ENCODE measurements at places on chromosomes 5 and 9.

DNA sequence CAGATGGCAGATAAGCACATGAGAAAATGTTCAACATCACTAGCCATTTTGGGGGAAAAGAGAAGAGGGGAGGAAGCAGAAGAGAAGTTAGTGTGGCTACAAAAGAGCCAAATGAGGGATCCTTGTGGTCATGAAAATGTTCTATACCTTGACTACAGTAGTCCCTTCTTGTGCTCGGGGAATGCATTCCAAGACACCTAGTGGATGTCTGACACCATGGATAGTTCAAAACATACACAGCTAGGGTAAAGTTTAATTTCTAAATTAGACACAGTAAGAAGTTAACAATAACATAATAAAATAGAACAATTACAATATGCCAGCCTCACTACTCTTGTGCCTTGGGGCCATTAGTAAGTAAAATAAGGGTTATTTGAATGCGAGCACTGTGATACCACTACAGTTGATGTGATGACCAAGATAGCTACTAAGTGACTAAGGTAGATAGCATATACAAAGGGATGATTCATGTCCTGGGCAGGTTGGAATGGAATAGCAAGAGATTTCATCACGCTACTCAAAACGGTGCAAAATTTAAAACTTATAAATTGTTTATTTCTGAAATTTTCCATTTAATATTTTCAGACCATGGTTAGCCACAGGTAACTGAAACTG is 344.1 kb downstream of the NR2F1-AS1 start:
- DNase-seq: no peak

DNA sequence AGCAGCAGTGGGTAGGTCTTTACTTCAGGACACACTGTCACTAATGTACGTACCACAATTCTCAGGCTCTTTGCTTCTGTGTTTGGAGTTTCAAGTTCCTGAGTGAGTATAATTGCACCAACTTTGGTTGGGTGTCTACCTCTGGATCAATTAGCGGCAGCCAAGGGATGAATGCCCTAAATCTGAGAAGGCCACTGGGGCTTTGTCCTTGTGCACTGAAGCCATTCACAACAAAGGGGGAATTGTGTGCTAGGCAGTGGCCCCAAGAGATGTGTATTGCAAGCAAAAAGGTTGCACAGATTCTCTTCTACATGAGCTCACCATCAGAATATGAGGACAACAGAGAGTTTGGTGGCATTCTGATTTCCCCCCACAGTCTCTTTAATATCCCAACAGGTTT is 3.9 kb upstream of the PHF24 start:
- no peak for DNase-seq

- DNase-seq: no peak
Measured at GRCh38 chr5:172771439-172772111, 580 bp upstream of the DUSP1 start.

- DNase-seq: no peak
Measured at GRCh38 chr5:147673791-147674190, 108.7 kb downstream of the JAKMIP2 start.

GRCh38 chr9:121261107-121261460 is 6.9 kb upstream of the GSN start:
- DNase-seq: no peak

DNA sequence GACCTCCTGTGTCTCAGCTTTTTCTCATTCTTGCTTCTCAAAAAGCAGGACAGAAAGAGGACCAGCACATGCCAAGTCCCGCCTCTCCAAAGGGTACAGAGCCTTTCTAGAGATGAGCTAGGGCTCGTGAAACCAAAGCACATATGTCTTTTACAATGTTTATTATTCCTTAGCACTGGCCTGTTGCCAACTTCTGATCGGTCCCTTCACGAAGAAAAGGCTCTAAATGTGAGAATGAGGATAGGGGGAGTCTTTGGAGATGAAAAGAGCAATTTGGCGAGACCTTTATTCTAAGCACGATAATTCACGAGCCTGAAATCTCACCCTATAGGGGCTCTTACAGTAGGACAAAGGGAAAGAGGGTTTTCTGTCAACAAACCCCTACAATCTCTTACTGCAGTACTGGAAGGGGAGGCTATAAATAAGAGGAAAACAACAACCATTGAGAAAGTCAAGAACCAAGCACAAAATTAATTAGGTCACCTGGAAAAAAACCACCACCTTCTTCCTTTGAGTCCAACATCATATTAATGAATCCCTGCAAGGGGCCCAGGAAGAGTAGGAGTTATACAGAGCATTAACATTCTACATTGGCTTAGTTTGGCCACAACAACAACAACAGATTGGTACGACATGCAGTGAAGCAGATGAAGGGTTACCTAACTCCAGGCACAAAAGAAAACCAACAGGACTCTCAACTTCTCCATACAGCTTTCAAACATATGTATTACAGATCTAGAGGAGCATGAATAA is 309.5 kb downstream of the PDE4D start:
- DNase-seq: peak; percentile 45

DNA sequence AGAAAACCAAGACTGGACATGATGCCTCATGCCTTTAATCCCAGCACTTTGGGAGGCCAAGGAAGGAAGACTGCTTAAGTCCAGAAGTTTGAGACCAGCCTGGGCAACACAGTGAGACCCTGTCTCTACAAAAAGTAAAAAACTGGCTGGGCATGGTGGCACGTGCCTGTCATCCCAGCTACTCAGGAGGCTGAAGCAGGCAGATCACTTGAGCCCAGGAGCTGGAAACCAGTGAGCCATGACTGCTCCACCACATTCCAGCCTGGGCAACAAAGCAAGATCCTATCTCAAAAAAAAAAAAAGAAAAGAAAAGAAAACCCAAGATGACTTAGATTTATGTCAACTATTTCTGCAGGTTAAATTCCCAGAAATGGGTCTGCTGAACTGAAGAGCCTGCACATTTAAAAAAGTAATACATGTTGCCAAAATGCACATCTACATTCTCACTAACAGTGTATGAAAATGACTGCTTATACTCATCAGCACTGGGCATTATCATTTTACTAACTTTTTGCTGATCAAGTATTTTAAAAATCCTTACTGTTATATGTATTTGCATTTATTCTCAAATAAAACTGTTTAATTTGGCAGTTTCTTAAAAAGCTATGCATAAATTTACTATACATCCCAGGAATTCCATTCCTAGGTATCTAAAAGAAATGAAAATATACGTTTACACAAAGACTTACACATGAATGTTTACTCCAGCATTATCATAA is 14.3 kb downstream of the ERMP1 start:
- DNase-seq: no peak

DNA sequence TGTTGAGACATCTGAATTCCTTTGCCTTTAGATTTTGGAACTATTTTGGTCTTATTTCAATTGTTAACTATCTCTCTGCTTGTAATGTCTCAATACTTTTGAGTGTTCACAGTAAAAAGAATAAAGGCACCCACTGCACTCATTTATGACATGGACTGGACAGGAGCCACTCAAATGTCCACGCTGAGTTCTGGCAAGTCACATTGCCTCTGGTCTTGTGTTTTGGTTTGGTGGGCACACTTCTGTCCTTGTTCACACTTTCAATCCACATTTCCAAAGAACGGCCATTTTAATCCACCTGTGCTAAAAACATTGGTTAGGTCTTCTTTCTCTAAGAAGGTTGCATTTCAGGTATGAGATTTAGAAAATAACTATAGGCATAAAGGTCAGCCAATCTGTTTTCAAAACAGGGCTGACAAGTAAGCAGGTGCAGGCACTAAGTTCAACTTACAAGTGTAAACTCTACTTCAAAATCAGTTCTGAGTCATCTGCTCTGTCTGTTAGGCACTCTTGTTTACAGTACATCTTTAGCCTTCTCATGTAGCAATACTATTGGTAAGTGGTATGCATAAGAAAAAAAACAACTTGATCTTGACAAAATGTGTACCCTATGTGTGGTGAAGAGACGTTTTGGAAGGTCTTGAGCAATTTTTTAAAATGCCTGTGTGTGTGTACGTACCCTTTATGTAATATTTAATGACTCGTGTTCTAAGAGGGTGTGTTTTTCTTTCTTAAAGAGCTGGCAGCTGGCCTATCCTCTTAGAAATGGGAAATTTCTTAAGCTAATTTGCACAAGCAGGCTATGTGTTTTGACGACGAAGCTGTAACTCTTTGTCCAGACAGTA is 31.5 kb upstream of the ZFAND5 start:
- DNase-seq: no peak

DNA sequence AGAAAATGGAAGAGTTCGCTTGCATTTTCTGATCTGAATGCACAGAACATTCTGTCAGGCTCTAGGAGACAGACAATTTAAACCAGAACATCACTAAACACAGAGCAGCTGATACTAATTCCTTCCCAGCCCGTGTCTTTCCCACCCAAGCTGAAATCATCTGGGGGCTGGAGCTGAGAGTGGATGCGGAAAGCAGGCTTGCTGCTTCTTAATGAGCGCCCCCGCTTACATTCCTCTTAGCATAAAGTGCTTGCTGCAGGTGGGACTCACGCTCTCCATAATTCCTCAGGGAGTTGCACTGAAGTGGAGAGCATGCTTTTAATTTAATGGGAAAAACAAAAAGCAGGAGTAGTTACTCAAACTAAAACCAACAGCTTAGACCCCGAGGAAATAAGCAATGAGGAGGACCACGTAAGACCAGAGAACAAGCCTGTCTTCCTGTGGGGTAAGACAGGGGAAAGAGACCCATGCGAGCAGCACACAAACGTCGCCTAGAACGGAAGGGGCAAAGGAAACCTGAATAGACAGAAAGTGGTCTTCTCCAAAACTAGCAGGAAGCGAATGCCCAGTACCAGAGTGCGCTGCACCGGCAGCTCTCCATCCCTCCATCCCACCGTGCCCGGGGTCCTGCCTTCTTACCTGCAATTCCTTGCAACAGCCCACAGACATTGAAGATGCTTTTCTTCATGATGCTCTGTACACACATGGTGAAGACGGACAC is 139.3 kb downstream of the LHFPL2 start:
- no peak for DNase-seq

DNA sequence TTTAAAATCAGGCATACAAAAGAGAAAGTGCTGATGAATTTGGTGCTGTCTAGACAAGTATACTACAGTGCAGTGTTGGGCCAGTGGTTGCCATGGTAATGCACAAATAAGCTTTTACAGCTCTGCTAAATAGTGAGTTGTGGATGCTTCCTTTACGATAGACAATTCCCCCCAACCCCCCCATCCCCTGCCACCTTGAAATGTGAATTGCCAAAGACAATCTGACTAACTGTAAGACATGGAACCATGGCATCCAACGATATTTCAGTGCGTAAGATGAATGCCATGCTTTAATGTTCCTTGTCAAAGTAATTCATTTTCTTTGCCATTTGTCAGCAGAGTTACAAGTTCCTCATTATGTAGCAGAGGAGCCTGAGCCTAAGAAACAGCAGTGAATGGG is 91.5 kb upstream of the NREP start:
- no peak for DNase-seq

DNA sequence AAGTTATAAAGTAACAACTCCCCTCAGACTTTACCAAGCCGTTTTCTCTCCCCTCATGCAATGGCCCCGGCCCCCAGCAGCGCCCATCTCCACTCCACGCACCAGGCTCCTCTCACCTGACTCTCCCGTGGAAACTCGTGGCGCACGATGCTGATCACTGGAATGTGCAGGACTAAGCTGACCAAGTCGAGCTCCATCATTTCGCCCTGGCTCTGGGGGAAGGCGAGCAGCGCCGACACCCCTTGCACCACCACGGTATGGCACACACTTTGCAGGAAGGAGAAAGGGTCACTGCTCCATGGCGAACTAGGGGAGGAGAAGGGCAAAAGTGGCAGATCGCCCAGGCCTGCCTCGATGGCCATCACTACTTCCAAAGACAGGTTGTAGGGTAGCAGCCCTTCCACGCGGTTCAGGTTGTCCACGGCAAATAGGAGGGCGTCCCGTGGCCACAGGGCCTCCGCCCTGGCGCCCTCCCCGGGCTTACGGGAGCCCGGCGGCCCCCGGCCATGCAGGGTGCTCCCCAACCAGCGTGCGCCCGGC is 1.2 kb downstream of the GRIN3A start:
- no peak for DNase-seq

GRCh38 chr9:120531683-120532300 is 48.2 kb downstream of the CDK5RAP2 start:
- DNase-seq: no peak

DNA sequence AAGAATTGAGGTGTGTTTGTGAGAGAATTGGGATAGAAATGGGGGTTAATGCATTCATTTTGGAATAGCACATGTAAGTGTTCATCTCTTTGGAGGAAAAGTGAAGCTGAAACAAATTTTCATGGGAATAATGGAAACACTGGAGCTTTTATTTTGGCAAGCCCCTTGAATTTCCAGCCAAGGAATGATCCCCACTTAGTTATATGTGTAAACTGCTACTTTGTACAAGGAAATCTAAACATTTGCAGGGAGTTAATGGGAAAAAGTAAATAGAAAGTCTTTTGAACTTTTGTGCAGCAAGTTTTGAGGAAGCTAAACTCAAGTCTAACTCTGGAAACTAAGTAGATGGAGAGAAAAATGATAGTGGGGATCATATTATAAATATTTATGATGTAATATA is 44.1 kb downstream of the CAMK4 start:
- no peak for DNase-seq

GRCh38 chr5:142826093-142826492 is 55.9 kb downstream of the ARHGAP26 start:
- no peak for DNase-seq

DNA sequence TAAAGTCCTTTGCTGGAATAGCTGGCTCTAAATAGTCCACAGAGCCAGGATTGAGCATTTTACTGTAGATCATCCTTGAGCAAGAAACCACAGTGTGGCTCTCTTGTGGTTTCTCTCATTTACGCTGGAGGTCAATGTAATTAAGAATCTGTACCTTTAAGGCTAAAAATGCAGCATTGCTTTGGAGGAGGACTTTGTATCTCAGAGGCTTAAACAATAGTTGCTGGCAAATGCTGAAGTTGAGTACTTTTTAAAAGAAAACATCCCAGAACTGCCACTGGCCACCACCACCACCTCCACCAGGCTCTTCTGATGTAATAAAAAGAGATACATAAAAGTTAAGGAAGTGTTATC is 177.3 kb upstream of the ADAMTSL1 start:
- DNase-seq: no peak

GRCh38 chr9:91178281-91179236 is 183.2 kb downstream of the AUH start:
- no peak for DNase-seq

GRCh38 chr5:118580949-118581348 is 407.4 kb downstream of the DTWD2 start:
- DNase-seq: no peak

DNA sequence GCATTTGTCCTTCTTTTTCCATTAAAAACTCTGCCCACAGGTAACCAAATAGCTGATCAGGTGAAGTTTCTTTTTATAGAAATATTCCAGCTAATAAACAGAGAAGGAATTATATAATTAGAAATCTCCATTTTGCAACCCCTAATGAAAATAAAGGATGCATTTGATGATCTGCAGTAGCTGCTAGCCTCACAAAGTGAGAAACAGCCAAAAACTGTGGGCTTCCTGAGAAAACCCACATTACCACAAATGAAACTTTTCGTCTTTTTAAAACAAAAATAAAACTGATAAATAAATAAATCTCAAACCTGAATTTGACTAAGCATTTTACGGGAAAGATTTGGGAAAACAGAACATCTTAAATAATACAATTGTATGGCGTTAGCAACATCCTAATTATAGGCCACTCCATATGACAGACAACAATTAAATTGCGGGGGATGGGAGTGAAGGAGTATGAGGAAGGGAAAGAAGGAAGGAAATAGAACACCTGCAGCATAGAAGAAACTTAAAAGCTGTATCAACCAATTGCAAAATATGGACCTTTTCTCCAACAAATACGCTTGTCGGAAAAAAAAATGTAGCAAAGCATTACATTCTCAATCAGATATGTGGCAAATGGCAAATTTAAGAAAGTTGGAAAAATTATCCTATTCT is 283.0 kb upstream of the ITGA1 start:
- no peak for DNase-seq

GRCh38 chr5:175874462-175875139 is 3.2 kb downstream of the CPLX2 start:
- no peak for DNase-seq
